Vagina (tissue), 2 donors: ENCODE measurements at places on chromosomes 13 and 19.

- DNase-seq, result no peak
Observed at GRCh38 chr19:5369962-5370367, 29.4 kb upstream of the PTPRS start.

DNA sequence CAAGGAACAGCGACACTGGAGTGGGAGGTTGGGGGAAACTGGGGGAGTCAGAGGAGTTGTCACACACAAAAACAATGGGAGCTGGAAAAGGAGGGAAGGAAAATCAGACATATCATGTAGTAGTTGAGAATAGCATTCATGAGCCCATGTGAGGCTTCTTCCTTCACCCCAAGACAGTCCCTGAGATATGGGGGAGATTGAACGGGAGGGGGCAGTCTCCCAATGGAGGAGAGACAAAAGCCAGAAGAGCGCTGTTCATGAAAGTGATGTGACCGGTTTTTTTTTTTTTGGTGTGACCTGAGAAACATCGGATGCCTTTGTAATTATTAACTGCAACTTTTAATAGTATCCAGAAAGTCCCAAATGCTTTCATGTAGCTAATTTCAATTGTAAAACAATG lies 631.8 kb upstream of the KLF12 start:
- no peak for DNase-seq

GRCh38 chr19:1132552-1133383 lies 29.0 kb downstream of the GPX4 start:
- DNase-seq, result no peak

DNA sequence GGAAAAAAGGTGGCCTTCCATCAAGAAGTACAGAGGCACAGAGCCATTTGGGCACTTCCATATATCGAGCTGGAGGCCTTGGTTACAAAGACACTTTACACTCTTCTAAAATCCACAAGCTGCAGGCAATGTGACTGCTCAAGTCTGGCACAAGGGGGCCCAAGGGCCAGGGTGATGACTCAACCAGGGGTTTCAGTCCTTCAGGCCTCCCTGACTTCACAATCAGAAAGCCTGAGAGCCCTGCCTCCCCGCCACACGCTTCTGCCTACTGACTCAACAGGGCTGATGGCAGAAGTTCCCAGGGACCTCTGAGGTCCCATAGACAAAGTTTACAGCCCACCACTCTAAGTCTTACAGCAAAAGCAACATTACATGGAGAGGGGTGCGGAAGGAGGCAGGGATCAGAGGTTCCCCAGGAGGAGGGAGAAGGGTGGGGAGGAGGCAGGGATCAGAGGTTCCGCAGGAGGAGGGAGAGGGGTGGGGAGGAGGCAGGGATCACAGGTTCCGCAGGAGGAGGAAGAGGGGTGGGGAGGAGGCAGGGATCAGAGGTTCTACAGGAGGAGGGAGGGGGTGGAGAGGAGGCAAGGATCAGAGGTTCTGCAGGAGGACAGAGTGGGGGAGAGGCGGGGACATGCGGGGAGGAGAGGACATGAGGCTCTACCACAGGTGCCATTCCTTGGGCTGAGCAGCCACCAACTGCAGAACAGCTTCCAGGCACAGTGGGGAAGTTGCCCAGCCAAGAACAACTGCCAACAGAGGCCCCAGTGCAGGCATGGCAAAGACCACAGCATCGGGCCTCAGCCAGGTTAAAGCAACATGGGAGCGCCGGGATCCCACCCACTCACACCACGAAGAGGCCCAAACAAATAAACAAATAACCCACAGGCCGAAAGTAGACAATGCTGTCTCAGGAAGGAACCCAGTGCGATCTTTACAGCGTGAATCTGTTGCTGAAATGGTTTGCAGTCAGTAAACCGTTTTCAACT lies 52.0 kb downstream of the SLC7A1 start:
- no peak for DNase-seq

GRCh38 chr13:44540761-44541434 lies 35.2 kb downstream of the TSC22D1 start:
- no peak for DNase-seq

DNA sequence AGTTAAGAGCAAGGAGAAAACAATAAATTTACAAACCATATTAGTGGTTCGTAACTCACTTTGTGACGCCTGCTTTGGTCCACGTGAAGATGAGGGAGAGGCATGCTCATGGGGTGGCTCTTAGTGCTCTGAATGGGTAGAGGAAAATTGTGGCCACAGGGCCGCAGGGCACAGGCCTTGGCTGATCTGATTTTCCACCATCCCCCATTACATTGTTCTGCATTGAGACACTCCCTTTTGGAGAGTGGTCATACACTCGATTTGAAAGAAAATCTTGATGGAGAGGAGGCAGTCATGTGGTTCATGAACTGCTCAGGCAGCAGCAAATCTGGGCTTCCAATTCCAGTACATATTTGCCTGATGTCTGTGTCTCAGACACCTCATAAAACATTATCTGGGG lies 815.2 kb downstream of the UQCRFS1 start:
- DNase-seq, result no peak

- DNase-seq, result no peak
Observed at GRCh38 chr13:74867460-74867859, 614.5 kb downstream of the TBC1D4 start.
